Posterior vena cava (tissue), 2 donors: ENCODE measurements at places on chromosomes 12 and 14. TPM values are rescaled to one million over a fixed set of nuclear protein-coding genes. Genes with fewer than 3 reads are reported as not detected.

DNA sequence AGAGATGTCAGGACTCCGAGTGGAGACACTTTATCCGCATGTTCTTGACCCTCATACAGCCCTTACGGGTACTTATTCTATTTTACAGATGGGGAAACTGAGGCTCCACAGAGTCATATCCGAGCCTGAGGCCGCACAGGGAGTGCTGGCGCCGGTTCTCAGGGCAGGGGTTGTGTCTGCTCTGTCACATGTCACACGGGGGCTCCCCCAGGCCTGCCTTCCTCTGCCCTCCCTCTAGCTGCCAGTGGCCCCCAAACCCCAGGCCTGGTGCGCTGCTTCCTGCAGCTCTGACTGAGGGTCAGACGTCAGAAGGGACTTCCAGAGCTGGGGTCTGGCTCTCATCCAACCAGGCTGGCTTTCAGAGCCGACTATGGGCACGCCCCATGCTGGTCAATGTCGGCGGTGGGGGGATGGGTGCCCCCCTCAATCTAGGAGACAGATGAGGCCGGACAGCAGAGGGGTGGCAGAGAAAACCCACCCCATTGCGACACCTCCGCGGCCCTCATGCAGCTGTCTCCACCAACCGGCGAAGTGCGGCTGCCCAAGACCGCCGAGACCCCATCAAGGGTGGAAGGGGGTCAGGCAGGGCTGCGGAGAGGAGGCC, 811 bp upstream of the INF2 start:
- no peak for DNase-seq

DNA sequence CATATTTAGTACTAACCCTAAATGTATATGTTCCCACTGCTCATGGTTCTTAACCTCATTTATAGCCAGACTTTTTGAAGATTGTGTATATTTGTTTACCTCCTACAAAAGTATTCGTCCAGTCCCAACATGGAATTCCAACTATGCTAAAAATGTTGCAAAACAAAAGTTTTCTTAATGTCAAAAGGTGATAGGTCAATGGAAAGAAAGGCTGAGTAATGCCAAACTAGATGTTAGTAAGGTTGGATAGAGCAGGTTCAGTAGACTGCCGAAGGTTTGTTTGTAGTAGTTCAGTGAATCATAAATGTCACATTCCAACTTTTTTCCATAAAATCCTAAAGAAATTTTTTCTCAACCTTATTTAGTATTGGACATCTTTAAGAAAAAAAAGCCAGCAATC, 874.5 kb downstream of the FLRT2 start:
- DNase-seq, result no peak

Gene PSMB11
- not detected for total RNA-seq

Gene HCAR1
- 0.52 TPM for total RNA-seq

Gene IRAK4
- 19.9 TPM for total RNA-seq

Gene RPS6KL1
- 17.0 TPM for total RNA-seq
